ENCODE measurements at places on chromosomes 11 and 22. TPM values are rescaled to one million over a fixed set of nuclear protein-coding genes. Genes with fewer than 3 reads are reported as not detected.
A peak's percentile ranks its signal among the peaks of the same experiment; 100 is the strongest.

Gene ZNHIT2
- 3.6 TPM for total RNA-seq

Gene RASL10A
- not detected for total RNA-seq

Gene MAPK12
- 35.6 TPM for total RNA-seq

Gene MB
- not detected for total RNA-seq

Gene POGLUT3
- total RNA-seq, result 31.7 TPM

Gene ISX
- total RNA-seq, result not detected

DNA sequence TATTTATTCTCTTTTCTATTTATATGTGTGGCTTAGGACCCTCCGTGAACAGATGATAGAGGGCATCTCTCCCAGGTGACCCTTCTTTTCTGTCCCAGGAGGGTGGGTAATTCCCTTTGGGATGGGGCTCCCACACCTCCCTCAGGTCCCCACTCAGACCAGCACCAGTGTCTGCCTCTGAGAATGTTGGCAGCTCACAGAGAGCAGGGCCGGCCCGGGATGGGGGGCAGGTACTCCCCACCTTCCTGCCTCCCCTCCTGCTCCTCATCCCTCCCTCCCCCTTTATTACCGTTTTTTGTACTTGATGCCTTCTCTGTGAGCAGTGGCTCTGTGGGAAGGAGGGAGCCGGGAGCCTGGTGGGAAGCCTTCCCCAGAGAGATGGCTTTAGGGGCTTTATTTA, 4.8 kb upstream of the HINFP start:
- no peak for DNase-seq

GRCh38 chr22:37544955-37545702, 15.2 kb upstream of the CDC42EP1 start:
- peak; percentile 58 for DNase-seq

- DNase-seq, result peak; percentile 60
Measured at GRCh38 chr11:86416494-86416893, 41.8 kb downstream of the CCDC81 start.

DNA sequence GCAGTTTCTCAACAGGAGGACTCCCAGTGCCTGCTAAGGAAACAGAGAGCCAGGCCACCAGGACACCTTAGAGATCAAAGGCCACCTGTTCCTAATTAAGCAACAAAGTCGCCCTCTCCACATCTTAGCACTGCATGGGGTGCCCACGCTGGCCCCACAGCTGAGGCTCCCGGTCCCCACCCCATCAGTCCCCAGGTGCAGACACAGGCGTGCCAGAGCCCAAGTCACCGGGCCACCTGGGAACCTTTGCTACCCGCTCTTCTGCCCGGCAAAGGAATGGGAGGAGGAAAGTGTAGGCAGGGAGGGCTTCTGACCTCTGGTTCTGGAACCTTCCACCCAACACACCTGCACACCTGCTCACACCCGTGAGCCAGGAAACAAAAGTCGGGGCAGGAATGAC, 85.5 kb upstream of the PRR5 start:
- DNase-seq, result no peak

GRCh38 chr11:12552692-12553091, 121.5 kb upstream of the TEAD1 start:
- DNase-seq, result peak; percentile 90

DNA sequence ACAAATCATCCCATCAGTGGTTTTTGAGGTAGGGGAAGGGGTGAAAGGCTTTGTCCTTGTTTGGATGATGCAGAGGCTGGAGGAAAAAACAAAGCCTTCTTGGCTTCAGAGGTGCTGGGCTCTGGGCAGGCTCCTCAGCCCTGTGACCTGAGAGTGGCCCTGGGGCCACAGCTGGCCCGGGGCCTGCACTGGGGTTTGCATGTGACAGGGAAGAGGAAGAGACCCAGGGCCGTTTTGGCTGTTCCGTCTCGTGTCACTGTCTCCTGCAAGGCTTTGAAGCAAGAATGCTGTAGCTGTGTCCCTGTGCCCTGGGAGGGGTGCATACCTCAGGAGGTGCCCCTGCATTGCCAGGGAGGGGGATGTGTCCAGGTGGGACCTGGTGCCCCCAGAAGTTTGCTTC, 12.6 kb downstream of the ARHGAP8 start:
- DNase-seq, result no peak

DNA sequence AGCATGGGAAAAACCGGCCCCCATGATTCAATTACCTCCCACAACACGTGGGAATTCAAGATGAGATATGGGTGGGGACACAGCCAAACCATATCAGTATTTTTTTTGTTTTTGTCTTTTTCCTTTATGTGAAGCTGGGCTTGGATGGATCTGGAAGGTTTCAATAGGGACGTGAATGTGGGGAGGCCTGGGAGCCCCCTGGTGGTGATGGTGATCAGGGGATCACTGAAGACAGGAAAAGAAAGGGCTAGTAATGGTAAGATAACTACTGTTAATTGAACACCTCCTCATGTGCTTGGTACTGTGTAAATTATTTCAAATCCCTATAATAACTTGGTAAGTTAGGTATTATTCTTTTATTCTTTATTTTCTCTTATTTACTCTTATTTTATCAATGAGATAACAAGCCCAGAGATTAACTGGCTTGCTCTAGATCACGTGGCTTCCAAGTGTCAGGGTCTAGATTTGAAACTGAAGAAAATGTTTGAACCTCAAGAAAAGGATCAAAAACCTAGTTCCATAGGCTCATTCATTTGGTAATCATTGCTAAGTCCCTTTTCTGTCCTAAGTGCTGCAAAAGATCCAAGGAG, 364.2 kb downstream of the TENM4 start:
- DNase-seq, result no peak

DNA sequence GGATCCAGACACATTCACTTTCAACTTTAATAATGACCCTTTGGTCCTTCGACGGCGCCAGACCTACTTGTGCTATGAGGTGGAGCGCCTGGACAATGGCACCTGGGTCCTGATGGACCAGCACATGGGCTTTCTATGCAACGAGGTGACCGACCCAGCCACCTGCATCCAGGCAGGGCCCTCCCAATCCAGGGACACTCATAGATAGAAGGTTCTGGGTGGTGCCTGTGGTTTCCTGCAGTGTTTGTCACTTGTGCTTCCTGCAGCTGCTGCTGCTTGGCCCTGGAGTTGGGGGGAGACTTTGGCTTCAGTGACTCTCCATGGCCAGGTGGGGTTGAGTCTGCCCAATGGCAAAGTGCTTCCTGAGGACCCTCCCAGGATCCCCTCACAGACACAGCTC, 7.3 kb downstream of the APOBEC3B start:
- no peak for DNase-seq

DNA sequence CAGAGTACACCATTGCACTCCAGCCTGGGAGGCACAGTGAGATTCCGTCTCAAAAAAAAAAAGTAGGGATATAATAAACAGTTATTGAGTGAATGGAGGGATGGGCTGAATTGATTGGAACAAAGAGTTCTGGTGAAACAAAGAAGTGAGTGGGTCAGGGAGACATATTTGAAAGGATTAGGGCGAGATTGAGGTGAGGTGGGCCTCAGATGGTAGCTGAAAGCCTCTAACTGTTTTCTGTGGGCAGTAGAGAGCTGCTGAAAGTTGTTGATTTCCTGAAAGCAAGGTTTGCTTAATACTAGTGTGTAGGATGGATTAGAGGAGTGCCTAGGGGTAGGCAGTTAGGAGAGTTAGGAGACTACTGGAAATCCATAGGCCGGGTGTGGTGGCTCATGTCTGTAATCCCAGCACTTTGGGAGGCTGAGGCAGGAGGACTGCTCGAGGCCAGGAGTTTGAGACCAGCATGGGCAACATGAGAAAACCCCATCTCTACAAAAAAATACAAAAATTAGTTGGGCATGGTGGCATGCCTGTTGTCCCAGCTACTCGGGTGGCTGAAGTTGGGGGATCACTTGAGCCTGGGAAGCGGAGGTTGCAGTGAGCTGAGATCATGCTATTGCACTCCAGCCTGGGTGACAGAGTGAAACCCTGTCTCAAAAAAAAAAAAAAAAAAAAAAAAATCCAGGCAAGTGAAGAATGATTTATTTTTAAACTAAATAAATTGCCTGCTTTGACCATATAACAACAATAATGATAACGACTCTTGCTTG, 41.4 kb upstream of the PTPRJ start:
- DNase-seq, result no peak

DNA sequence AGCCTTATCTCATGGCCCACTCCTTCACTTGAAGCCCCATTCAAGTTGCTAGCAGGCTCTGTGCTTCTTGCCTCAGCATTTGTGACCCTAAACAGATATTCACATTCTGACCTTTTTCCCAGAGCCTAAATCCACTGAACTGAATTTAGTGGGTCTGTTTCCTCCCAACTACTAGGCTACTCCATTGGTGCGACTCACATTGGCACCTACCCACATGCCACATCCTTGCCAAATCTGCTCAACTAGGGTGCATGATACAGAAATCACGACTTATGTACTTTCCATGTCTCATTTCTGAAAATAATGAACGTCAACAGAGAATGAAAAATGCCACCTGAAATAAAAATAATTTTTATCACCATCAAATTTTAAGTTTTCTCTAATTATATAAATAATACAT, 8.4 kb upstream of the MMP12 start:
- no peak for DNase-seq

DNA sequence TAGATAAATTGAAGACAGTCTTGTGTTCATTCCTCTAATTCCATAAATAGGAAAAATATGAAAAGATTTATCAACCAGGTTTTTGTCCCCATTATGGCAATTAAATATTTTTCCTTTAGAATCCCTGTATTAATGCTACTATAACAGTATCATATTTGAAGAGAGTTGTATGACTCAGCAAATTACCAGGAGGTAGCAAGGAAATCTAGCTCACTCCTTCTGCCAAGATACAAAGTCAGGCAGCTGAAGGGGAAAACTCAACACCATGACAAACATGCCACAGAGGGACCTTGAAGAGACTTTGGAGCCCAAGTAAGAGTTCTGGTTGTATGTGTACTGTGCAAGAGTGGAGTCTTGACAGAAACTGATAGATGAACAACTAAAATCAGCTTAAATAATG, 143.3 kb downstream of the GUCY1A2 start:
- DNase-seq, result no peak

DNA sequence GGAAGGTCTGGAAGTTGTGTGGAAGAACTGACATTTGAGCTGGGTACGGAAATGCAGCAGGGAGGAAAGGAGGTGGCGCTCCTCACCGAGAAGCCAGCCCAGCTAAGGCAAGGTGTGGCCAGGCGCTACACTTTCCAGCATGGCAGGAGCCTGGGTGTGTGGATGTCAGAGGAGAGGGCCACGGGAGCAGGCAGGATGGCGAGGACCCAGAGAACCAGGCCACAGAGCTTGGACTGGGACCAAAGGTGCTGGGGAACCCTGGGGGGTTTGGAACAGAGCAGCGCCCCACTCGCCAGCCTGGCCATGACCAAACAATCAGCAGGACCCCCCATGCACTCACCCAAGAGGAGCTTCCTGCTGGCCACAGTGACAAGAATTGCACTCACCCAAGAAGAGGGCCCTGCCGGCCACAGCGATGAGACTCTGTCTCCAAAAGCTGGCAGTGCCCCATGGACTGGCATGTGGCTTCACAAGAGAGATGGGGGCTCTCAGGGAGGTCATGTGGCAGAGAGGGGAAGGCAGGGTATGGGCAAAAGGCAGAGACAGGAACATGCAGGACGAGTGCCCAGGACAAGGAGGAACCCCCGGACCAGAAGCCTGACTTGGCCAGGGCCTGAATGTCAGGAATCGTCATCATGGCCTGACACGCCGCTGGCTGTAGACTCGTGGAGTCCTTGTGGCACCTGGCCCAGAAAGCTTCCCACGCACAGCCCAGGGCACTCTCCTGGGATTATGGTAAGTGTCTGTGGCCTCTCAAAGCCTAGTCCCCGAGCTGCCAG, 45.4 kb downstream of the IGF2 start:
- no peak for DNase-seq

DNA sequence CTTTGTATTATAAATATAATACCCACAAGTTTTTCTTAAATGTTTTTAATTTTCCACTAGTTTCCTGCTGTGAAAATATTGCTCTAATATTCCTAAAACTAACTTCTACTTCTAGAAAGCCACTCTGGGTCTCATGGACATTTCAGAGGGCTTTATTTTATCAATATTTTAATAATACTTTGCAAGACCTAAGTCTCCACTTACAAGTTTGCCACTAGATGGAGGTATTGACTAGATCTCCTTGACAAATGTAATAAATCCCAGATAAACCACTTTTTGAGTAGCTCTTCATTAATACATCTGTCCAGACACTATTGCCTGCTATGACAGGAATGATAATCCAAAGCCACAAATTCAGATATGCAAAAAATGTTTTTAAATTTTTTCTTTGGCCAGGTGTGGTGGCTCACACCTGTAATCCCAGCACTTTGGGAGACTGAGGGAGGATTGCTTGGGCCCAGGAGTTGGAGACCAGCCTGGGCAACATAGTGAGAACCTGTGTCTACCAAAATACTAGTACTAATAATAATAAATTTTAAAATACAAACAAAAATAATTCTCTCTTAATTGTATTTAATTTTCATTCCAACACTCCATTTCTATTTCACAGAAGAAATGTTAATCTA, 3.5 kb upstream of the ACAT1 start:
- DNase-seq, result peak; percentile 76

- no peak for DNase-seq
Measured at GRCh38 chr11:3226846-3227567, 5.2 kb downstream of the MRGPRE start.

DNA sequence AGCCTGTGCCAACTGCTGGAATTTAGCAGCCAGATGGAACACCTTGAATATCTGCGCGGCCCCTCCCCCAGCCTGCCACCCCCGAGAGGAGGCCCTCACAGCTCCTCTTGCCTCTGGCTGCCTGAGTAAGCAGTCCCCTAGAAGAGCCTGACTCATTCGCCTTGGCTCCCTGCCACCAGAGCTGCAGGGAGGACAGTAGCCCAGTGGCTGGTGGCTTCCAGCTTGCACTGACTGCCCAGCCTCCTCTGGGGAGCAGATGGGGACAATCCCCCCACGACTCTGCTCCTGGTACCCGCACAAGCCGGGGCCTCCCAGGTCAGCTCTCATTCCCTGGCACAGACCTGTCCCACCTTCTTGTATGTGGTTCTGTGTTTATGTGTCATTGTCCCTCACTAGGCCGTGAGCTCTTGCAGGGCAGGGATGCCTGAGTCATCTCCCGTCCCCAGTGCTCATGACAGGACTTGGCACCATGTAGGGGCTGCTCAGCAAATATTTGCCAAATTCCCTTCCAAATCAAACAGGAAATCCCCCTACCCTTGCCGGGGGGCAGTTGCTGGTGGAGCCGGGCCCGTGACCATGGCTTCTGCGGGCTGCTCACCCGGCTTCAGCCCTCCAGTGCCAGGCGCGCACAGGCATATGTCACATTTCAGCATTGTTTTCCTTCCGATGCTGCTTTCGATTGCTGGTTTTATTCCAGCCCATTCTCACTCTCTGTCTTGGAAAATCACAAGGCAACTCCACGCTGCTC, 43.6 kb downstream of the CACNG2 start:
- peak; percentile 88 for DNase-seq

GRCh38 chr11:128283451-128283850, 303.9 kb downstream of the ETS1 start:
- peak; percentile 59 for DNase-seq
